Stimulated activated CD4-positive, alpha-beta T cell treated with anti-CD3 and anti-CD28 coated beads, Interleukin-2, amount 100 ng/mL, for 24 hours (primary cell): ENCODE measurements at places on chromosomes 12 and 14.

GRCh38 chr12:20446836-20447235, 78.5 kb downstream of the PDE3A start:
- DNase-seq, result no peak

DNA sequence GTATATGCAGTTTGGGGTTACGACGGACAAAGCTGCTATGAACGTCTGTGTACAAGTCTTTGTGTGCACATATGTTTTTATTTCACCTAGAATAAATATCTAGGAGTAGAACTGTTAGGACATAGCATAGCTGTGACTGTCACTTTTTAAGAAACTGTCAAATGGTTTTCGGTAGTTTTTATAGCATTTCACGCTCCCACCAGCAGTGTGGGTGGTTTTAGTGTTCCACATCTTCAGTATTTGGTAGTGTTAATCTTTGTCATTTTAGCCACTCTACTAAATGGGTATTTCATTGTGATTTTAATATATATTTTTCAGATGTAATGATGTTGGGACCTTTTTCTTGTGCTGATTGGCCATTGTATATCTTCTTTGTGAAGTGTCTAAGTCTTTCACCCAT, 109.1 kb upstream of the BCAT1 start:
- DNase-seq, result no peak

GRCh38 chr12:117165342-117165741, 24.9 kb downstream of the FBXO21 start:
- DNase-seq, result no peak

- DNase-seq, result no peak
Measured at GRCh38 chr12:104702565-104703139, 245.9 kb downstream of the CHST11 start.

GRCh38 chr12:16347391-16348298, at the start of gene MGST1:
MGST1 (plus strand) TSS chr12:16347645; CDS start chr12:16354253, 6,608 bp downstream.
- DNase-seq, result no peak

GRCh38 chr12:97639702-97640101, 177.1 kb downstream of the RMST start:
- DNase-seq, result no peak

DNA sequence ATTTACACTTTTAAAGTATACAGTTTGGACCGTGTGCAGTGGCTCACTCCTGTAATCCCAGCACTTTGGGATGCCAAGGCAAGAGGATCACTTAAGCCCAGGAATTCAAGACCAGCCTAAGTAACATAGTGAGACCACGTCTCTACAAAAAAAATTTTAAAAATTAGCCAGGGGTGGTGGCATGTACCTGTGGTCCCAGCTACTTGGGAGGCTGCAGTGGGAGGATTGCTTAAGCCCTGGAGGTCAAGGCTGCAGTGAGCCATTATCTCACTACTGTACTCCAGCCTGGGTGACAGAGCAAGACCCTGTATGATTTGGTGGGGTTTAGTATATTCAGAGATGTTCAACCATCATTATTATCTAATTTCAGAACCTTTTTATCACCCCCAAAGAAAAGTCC, 4.7 kb downstream of the EIF4B start:
- no peak for DNase-seq

DNA sequence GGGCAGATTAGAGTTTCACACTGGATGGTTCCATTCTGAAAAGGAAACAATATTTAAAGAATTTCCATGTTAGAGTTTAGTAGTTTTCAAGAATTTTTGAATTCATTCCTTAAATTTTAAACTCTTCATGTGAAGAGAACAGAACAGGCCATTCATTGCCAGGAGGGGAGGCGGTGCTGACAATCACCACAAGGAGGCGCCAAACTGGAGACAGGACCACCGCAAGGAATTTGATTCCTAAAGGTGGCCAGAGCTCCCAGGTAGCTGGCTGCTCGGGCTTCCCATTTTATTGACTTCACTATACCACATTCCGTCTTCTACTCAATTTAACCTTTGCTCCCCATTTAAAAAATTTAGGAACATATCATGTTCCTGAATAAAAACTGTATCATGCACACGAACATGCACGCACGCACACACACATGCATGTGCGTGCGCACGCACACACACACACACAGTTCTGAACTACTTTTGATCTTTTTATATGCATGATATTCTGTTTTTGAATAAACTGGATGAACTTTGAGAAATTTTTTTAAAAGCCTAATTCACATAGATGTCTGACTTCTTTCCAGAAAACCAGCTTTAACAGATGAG, 101.2 kb downstream of the NELL2 start:
- peak; percentile 74 for DNase-seq
